ENCODE measurements at places on chromosomes 3 and 15.

DNA sequence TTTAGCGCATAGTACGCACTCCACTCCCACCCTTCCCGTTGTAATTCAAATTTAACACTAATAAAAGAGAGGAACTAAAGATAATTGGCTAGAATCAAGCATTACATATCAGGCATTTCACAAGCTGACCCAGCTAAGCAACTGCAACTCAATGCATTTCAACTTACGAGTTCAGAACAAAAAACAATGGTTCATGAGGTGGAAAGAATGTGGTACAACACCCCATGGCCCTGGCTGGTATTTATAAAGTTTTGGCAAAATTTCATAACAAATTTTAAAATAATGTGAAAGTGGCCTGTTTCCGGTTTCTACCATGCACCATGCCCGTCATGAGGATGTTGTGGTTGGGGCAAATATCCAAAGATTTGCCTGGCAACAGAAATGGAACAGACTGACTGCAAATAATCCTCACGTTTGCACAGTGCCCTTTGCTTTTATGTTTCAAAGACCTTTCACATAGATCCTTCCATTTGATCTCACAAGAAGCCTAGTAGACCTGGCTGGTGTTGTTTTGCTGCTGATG is 455.3 kb upstream of the NR2F2 start:
- DNase-seq: peak; percentile 66

GRCh38 chr15:63052961-63053698 is 10.6 kb downstream of the TPM1 start:
- DNase-seq: peak; percentile 84

DNA sequence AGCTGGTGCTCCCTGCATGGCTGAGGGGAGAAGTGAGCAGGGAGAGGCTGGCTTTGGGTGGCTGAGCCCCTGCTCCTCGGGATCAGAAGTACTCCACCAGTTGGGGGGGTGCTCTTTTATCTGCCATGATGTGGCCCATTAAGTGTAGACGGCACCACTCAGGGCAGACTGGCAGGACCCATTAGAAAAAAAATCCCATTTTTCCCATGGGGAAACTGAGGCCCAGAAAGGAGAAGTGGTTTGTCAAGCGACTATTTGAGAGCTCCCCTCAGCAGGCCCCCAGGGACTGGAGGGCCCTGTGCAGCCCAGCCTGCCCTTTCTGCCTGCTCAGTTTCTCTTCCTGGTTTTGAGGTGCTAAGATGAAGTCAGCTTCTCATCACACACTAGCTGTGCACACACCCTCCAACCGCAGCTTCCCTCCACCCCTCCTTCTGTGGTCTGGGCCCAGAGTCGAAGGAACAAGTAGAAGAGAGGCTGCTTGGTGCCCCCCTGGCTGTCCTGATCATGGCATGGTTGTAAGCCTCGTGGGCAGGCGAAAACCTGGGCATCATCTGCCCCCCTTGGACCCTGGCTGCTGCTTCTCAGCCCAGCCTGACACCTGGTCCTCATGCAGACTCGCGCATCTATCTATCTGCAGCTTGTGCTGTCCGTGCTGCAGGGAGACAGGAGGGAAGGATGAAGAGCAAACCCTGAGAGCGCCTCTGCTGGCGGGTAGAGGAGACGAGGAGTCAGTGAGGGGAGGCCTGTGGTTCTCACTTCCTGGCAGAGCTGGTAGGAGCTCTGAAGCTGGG is 5.6 kb downstream of the CSK start:
- peak; percentile 84 for DNase-seq

DNA sequence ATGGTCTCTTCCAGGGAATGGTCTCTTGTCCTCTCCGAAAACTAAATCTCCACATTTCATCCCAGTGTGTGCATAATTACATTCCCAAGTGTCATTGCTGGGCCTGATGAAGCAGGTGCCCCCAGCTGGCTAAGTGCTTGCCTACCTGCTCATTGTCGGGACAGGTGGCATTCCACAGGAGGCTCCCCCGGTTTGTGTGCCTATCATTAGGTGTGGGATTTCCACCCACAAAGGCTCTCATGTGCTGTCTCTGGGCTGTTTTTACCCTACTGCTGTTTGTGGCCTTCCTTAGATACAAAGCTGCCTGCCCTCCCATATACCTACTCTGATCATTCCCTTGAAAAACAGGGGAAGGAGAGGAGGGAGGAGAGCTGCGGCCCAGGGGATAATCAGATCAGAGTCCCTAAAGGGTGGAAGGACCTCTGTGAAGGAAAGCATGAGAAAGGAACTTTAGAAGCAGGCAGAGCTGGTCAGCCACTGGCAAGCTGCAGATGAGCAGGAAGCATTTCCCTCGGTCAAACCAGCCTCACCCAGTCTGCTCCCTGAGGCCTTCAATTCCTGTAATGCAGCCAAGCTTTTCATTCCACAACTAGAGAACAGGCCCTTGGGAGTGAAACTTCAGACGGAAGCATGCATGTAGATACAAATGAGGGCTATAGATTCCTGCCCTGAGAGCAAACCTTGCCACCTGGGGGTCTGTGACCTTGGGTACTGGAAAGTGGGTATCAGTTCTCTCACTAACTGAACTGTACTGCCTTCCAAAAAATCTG is 60.7 kb upstream of the HEG1 start:
- no peak for DNase-seq

GRCh38 chr3:98027085-98027446 is 8.0 kb downstream of the GABRR3 start:
- no peak for DNase-seq

- DNase-seq: no peak
These were observed 38.7 kb upstream of the RASGRF1 start for GRCh38 chr15:79129235-79129634.
